ENCODE measurements at places on chromosomes 2 and 18.

- DNase-seq, result no peak
These were observed 27.3 kb upstream of the NOTO start for GRCh38 chr2:73174941-73175662.

GRCh38 chr18:55185391-55185790 is 226.1 kb upstream of the CCDC68 start:
- DNase-seq, result no peak

DNA sequence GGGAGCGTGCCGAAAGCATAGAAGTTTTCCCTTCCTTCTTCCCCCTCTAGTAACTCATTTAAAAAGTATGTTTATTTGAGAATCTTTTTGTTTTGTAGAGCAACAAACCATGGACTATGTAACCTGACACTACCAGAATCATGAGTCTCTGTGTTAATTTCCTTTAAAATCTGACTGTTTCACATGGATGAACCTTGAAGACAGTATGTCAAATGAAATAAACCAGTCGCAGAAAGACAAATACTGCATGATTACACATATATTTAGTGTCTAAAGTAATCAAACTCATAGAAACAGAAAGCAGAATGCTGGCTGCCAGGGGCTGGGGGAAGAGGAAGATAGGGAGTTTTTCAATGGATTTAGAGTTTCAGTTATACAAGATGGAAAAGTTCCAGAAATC is 32.3 kb downstream of the PTPN2 start:
- no peak for DNase-seq

- DNase-seq, result no peak
These were observed 1596.5 kb upstream of the NXPH2 start for GRCh38 chr2:140376686-140377085.

- DNase-seq, result no peak
These were observed 147.7 kb downstream of the TSN start for GRCh38 chr2:121903037-121903689.

DNA sequence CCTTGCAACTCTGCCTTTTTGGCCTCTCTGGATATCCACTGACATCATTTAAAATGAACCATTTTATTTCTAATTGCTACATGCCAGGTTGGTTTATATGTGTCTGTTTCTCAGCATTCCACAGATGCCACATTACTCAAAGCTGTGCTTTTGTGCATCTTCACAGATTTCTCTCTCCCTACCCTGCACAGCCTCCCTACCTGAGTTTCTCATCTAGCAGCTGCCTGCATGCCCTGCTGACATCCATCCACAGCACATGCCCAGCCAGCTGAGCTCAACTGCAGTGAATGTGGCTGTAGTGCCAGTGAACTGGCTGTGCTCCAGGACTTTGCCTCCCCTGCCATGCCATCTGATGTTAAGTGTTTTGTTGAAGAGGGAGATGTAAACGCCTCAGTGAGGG is 44.5 kb downstream of the PKP4 start:
- no peak for DNase-seq

DNA sequence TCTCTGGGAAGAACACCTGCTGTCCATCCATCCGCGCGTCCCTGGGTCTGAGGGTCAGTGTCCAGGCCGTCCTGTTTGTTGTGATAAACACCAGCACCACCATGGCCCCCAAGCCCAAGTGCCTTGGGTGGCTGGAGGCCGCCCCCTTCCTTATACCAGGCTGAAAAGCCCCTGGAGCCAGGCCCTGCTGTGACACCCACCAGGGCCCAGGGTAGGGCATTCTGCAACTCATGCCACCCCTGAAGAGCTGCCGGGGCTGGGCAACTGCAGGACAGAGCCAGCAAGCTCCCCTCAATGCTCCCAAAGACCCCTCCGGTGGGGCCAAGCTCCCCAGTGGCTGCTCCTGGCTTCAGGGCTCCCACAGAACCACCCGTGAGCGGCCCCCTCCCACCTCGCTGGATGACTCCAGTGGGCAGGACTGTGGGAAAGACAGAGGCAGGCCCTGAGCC is 31.9 kb upstream of the SNED1 start:
- DNase-seq, result no peak

- DNase-seq, result no peak
These were observed 2.6 kb downstream of the ZNF521 start for GRCh38 chr18:25349131-25349925.

- DNase-seq, result no peak
These were observed 2.9 kb downstream of the ITPRID2 start for GRCh38 chr2:181894381-181894780.

GRCh38 chr2:182048088-182048487 is 62.4 kb downstream of the PPP1R1C start:
- no peak for DNase-seq

DNA sequence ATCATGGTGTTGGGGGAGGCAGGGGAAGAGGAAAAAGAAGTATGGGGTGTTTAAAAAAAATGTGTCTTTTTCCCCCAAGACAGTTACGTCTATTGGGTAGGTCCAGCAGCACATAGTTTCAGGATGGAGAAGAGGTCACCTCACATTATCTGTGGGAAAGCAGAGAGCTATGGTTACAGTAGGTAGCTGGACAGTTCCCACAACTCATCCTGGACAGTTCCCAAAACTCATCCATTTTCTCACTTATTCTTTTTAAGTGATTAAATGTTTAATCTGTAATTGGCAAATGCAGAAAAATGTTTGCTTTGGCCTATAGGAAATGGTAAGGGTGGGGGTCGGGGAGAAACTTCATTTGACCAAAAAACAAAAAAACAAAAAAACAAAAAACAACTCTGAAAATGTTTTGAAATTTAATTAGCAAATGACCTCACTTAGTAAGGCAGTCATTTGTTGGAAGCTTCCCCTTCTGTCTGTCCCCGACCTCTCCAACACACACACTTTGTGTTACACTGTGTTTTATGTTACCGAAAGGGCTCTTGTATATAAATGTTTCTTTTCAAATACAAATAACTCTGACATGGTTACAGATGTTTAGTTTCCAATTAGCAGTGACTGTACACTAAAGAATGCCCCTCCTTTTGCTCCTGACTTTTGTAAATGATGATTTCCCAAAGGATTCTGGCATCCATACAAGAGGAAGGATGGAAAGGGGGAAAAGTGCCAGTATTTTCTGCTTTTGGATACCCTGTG is 173.3 kb upstream of the ZFP36L2 start:
- DNase-seq, result no peak

DNA sequence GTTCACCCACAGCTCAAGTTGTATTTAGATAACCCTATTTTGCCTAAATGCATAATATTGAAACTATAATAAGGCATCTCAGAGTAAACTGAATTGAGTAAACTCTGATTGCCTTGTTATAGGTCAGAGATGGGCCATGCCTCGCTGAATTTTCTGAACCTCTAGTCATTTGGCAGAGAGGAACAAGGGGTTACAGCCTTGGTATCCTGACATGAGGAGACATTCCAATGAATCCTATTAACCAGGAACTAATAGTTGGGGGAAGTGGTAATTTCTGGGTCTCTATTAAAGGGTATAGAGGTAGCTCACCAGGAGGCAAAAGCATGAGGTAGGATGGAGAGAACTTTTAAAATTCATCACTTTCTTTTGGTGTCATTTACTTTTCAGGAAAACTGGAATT is 227.4 kb upstream of the CHST9 start:
- no peak for DNase-seq

DNA sequence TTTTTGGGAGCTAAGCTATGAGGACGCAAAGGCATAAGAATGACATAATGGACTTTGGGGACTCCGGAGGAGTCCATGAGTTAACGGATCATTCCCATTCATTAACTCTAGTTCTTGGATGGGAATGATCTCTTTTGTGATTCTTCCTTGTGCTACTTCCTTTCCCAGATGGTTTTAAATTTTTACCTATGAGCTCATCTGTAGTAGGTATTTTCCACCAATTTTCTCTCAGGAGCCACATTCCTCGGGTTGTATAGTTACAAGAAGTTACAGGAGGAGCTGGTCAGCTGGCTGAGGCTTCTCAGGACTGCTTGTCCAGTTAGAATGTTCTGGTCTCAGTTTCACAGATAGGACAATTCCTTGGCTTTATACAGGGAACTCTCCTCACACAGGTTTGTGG is 42.9 kb upstream of the LPIN2 start:
- DNase-seq, result no peak

- DNase-seq, result no peak
These were observed 160.3 kb upstream of the VRK2 start for GRCh38 chr2:57886161-57886786.

DNA sequence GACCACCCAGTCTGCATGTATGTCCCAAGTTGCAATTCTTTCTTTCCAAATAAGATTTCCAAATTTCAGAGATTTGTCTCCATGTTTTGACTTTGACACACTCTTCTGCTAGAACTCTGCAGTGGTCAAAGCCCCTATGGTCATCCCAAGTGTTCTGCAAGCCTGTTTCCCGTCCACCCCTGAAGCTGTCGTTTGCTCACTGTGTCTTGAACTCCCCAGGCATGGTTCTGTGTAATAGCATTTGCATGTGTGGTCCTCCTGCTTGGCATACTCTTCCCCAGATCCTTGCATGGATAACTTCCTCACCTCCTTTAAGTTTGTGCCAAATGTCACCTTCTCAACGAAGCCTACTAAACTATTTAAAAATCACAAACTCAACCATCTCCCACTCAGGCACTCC is 3.9 kb upstream of the MTLN start:
- DNase-seq, result no peak

GRCh38 chr2:59196491-59196890 is 955.4 kb upstream of the FANCL start:
- no peak for DNase-seq

DNA sequence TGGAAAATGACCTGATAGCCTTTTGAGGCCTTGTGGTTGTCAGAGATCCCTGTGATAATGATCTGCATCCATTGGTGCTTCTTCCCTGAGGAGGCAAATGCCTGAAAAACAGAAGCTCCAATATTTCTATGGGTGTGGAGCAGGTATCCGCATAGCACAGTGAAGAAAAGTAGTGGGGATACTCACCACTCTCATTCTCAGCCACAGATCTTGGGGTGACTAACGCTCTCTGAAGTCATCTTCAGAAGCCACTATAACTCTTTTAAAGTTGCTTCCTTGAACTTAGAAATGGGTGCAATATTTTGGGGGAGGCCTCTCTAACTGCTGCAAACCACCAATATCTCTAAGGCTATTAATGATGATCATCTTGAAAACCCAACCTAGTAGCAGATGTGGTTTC is 46.2 kb downstream of the ARHGAP15 start:
- DNase-seq, result no peak

DNA sequence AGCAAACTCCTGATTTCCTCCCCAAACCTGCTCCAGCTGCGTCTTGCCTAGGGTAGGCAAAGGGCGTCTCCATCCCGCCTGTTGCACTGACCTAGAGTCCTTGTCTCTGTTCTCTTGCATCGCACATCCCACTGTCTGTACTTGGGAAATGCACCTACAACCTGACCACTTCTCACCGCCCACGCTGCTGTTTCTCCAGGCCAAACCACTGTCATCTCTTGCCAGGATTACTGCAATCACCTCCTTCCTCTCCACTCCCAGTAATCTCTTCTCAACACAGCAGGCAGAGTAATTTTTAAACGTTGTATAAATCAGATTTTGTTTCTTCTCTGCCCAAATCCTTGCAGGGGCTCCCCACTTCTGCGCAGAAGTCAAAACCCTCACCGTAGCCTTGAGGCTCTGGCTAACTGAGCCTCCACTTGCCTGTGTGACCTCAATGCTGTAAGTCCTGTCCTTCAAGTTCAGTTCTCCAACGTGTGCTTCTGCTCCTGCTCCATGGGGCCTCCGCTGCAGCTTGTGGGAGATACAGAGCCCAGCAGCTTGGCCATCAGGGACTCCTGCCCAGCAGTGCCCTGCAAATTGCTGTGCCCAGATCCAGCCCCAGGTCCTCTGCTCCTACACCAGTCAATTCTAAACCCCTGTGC is 27.7 kb upstream of the SEMA4C start:
- no peak for DNase-seq

DNA sequence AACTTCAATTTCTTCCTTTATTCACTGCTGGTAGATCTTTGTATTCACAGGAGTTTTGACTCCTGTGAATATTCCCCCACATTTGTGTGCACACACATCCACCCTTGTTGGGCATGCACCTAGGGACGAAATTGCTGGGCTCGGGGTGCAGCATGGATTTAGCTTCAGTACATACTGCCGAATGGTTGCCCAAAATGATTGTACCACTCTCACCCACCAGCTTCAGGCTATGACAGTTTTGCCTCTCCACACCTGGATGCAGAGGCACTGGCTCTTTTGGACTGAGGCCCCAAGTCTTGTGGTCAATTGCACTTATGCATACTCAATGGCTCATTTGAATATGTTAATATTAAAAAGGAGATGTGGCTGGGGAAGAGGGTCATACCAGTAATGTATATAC is 65.1 kb upstream of the ODC1 start:
- DNase-seq, result no peak

DNA sequence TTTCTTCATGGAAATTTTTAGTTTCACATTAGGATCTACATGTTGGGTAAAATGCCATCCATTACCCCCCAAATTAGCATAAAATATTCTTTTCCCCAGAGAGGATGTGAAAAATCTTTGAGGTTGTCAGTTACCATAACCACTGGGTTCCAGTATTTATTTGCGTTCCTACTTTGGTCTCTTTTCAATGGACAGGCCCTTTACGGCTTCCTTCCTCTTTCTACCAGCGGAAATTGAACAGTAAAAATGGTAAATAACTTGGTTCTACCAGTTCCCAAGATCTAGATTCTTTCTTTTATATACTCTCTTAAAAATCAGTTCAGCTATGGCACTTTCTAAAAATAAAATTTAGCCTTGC is 169.2 kb upstream of the APCDD1 start:
- no peak for DNase-seq

GRCh38 chr2:109375131-109375561 is 238.6 kb downstream of the SEPTIN10 start:
- no peak for DNase-seq

GRCh38 chr2:156343940-156344301 is 11.4 kb upstream of the NR4A2 start:
- DNase-seq, result no peak

- no peak for DNase-seq
These were observed 170.3 kb upstream of the SETBP1 start for GRCh38 chr18:44510390-44510789.

DNA sequence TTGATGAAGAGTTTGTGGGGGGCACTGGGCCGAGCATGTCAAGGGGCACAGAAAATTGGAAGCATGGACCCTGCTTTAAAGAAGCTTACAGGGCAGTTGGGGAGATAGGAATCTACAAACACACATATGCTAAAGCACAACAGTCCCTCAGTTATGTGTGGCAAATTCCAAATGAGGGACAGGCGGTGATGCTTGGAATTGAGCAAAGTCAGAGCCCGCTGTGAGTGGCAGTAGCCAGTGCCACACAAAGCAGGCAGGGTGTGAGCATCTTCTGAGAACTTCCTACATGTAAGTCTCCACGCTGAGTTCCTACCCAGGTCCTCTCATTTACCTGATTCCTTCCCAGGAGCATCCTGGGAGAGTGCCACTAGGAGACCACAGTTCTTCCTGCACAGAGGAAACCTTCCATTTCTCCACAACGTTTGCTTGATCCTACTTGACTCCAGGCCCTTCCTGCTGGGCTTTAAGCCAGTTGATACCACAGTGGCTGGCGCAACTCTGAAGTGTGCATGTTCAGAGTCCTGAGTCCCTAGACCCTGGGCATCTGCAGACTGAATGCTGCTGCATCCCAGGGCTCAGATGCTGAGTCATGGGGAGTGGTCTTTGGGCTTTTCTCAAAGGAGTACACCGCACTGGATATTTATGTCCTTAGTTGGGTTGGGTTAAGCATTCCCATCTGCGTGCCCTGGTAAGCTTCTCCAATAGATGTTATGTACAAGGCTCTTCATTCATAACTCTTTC is 287.3 kb upstream of the REV1 start:
- no peak for DNase-seq

All from activated CD8-positive, alpha-beta memory T cell treated with anti-CD3 and anti-CD28 coated beads for 1 hour (primary cell).